ENCODE measurements at places on chromosomes 12 and 14.

DNA sequence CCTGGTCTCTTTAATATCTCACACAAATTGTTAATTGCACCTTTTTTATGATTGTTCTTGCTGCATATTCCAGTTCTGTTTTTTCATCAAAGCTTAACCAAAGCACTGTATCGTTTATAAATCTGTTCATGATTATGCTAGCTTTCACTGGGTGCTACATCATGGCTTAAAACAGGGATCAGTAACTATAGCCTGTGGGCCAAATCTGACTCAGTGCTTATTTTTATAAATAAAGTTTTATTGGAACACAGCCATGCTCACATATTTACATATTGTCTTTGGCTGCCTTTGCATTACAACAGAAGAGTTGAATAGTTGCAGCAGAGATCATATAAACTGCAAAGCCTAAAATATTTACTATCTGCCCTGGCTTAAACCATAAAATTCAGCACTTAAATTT lies 183.4 kb upstream of the NRXN3 start:
- no peak for DNase-seq

DNA sequence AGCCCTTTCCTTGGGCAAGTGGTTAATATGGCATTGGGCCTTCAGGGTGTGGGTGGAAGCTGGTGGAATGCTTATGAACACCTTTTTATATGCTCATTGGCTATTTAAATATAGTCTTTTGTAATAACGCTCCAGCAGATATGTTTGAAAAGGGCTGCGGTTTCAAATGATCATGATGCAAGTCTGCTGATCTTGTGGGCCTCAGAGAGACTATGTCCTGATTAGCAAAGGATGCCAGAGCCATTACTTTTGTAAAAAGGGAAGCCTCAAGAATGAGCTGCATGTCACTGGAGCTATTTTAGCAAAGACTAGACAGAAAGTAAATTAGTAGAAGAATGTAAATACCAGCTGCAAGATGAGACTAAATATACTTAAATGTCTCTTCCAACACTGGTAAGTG lies 200.5 kb downstream of the GXYLT1 start:
- DNase-seq: no peak

DNA sequence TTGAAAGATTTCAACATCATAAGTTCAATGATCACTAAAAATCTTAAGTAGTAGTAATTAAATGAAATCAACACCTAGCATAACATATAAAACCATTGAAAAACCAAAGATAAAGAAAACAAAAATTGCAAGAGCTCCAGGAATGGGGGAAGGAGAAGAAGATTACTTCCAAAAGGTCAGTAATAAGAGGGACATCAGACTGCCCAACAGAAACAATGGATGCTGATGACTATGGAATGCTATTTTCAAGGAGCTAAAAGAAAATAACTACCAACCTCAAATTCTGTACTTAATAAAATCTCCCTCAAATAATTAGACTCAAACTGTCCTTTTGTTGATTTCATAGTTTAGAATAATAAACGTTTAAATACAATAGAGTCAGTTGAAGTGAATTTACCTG lies 314.5 kb upstream of the LMO3 start:
- DNase-seq: no peak

- no peak for DNase-seq
These were observed 117.2 kb upstream of the BCL2L14 start for GRCh38 chr12:11953523-11953922.

- DNase-seq: no peak
These were observed 126.7 kb upstream of the NEDD1 start for GRCh38 chr12:96780330-96780729.

DNA sequence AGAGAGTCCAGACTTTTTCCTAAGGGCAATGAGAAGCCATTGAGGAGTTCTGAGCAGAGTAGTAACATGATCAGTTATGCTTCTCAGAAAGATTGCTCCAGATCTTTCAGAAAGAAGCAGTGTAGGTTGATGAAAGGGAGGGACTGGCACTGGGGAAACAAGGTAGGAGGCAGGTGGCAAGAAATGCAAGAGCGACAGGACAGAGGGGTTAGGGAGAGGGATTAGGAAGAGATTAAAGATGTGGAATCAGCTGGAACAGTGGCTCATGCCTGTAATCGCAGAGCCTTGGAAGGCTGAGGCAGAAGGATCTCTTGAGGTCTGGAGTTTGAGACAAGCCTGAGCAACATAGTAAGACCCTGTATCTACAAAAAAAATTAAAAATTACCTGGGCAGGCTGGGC lies 3.4 kb downstream of the CDCA3 start:
- DNase-seq: no peak

DNA sequence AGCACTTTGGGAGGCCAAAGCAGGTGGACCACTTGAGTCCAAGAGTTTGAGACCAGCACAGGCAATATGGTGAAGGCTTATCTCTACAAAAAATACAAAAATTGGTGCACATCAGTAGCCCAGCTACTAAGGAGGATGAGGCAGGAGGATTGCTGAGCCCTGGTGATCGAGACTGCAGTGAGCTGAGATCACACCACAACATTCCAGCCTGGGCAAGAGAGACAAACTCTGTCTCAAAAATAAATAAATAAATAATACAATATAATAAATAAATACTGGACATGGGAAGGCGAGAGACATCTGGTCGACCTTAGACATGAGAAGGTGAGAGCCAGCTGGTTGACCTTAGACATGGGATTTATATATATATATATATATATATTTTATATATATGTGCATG lies 119.8 kb upstream of the SLC38A4 start:
- DNase-seq: no peak

GRCh38 chr12:24244231-24244630 lies 294.8 kb upstream of the SOX5 start:
- no peak for DNase-seq

- DNase-seq: no peak
These were observed 37.8 kb upstream of the FICD start for GRCh38 chr12:108477055-108477880.

DNA sequence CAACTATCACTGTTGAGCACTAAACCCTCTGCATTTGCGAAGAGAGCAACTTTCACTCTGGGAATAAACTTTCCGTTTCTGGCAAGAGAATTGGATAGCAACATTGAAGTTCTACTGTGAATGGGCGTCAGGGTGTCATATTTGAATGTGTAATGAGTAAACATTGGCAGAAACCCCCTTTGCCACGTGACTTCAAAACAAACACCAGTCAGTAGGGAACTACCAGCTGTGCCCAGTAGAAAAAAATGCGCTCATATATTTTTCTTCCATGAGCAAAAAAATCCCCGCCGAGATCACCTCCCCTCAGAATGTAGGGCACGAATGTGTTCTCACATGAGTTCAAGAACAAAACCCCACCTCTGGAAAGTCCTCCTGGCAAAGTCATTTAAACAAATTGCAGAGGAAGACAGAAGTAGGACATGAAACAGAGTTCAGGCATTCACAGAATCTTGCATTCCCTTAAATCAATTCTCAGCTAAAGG lies 80.6 kb downstream of the BTG1 start:
- DNase-seq: peak; percentile 18

GRCh38 chr12:60266381-60266852 lies 670.6 kb downstream of the SLC16A7 start:
- DNase-seq: no peak

GRCh38 chr12:47744005-47744651 lies 14.6 kb downstream of the RAPGEF3 start:
- DNase-seq: peak; percentile 40

All from stimulated activated CD4-positive, alpha-beta T cell treated with anti-CD3 and anti-CD28 coated beads, TNF-alpha, amount 100 ng/mL, for 4 hours (primary cell).